ENCODE measurements at places on chromosomes 6 and 20.

DNA sequence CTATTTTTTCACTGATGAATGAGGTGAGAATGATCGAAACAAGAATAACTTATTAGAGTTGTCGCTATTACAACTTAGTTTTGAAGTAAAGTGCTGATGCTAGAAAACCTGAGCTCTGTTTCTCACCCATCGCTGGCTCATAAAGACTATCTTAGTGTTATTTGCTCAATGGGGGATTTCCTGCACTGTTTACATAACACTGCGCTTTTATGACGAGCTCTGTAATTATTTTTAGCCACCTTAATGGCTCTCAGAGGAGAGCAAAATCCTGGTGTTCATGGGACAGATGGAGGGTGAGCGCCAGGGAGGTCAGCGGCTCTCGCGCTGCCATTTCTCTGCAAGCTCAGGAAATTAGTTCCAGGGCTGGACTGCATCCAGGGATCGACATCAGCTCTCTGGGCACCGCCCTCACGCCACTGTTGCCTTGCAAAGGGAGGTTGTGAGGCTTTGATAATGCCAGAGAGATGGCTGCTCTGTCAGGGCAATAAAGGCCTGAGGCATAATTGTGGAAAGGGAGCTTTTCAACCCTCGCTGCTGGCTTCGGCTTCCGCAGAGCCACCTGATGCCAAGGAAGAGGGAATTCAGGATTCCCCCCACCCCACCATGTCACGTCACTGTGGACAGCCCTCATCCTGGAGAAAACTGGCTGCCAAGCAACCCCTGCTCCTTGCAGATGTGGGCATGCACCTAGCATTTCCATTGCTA, 72.0 kb downstream of the DACT2 start:
- no peak overlapping the region for H3K4me3 ChIP-seq
- H3K36me3 ChIP-seq, result no peaks in the 10 kb centered on the region
- no peak for DNase-seq
- peaks cover 3% of the 10 kb centered on the region for H3K27me3 ChIP-seq

DNA sequence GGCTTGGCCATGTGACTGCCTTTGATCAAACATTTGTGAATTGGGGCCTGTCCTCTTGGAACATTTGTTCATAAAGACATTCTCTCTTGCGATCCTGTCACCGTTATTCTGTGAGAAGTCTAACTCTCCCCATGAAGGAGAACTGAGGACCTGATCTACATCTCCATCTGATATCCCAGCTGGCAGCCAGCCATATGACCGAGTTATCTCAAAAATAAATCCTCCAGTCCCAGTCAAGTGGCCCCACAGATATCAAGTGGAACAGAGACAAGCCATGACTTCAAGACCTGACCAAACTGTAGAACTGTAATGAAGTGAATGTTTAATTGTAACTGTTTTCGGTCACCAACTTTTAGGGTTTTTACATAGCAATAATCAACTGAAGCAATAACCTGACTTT, 25.7 kb downstream of the SNX3 start:
- no peaks in the 10 kb centered on the region for H3K27me3 ChIP-seq
- H3K36me3 ChIP-seq, result no peaks in the 10 kb centered on the region
- H3K27ac ChIP-seq, result no peak overlapping the region
- H3K4me1 ChIP-seq, result peaks cover 16% of the 10 kb centered on the region

DNA sequence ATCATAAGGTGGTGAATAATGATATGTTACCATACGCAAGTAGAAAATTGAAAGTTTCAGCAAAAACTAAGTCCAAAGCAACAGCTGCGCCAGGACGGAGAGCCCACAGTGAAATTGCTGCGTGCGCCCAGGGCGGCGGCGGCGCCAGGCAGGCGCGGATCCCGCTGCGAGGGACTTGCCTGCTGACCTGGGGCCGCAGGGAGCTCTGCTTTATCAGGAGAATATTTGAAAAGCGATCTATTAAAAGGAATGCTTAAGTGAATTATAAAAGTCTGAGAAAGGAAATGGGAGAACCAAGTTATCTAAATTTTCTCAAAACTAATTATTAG, 85.4 kb downstream of the THBS2 start:
- no peak overlapping the region for H3K27ac ChIP-seq
- no peak overlapping the region for H3K4me3 ChIP-seq
- no peaks in the 10 kb centered on the region for H3K36me3 ChIP-seq
- no peaks in the 10 kb centered on the region for H3K27me3 ChIP-seq
- no peak for DNase-seq

- peaks cover 25% of the 10 kb centered on the region for H3K27me3 ChIP-seq
- H3K4me1 ChIP-seq, result peaks cover 3% of the 10 kb centered on the region
- no peak for DNase-seq
- H3K36me3 ChIP-seq, result no peaks in the 10 kb centered on the region
- H3K4me3 ChIP-seq, result no peak overlapping the region
- no peak overlapping the region for H3K27ac ChIP-seq
Observed at GRCh38 chr20:57753332-57754164, 43.7 kb upstream of the PMEPA1 start.

DNA sequence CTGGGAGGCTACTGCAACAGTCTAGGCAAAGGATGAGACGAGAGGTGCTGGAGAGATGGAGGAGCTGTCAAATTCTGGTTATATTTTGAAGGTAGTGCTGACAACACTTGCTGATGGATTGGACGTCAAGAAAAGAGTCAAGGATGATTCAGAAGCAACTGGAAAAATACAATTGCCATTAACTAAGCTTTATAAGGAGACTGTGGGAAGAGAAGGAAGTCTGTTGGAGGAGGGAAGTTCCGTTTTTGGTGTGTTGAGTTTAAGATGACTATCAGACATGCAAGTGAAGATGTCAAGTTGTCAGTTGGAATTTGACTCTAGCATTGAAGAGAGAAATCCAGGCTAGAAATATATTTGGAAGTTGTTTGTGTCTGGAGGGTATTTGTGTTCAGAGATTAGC, 358.1 kb downstream of the RNGTT start:
- no peaks in the 10 kb centered on the region for H3K27me3 ChIP-seq
- H3K27ac ChIP-seq, result no peak overlapping the region
- no peak overlapping the region for H3K4me3 ChIP-seq
- peaks cover 5% of the 10 kb centered on the region for H3K36me3 ChIP-seq
- DNase-seq, result no peak

DNA sequence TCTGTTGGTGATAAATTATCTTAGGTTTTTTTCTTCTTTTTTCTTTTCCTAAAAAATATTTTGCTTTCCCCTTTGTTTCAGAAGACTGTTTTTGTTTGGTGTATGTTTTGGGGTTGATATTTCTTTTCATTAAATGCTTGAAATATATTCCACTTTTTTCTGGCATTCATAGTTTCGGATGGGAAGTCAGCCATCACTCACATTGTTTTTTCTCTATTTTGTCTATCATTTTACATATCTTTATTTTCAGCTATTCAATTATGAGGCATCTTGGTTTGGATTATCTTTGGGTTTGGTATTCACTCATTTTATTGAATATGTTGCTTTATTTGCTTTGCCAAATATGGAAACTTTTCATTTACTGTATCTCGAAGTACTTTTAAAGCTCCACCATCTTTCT, 600.5 kb upstream of the EYS start:
- no peaks in the 10 kb centered on the region for H3K27me3 ChIP-seq
- H3K27ac ChIP-seq, result no peak overlapping the region
- no peak overlapping the region for H3K4me3 ChIP-seq
- no peaks in the 10 kb centered on the region for H3K4me1 ChIP-seq
- no peak for DNase-seq
- peaks cover 24% of the 10 kb centered on the region for H3K36me3 ChIP-seq

GRCh38 chr6:161437851-161438250, 164.0 kb upstream of the AGPAT4 start:
- H3K27ac ChIP-seq, result no peak overlapping the region
- peaks cover 6% of the 10 kb centered on the region for H3K4me1 ChIP-seq
- peaks cover 9% of the 10 kb centered on the region for H3K27me3 ChIP-seq
- no peak overlapping the region for H3K4me3 ChIP-seq
- DNase-seq, result no peak

- no peaks in the 10 kb centered on the region for H3K36me3 ChIP-seq
- DNase-seq, result no peak
- peaks cover 40% of the 10 kb centered on the region for H3K27me3 ChIP-seq
- no peaks in the 10 kb centered on the region for H3K4me1 ChIP-seq
- H3K4me3 ChIP-seq, result no peak overlapping the region
- no peak overlapping the region for H3K27ac ChIP-seq
Observed at GRCh38 chr20:728256-728944, 39.9 kb downstream of the SLC52A3 start.

GRCh38 chr6:166484863-166485262, 101.6 kb downstream of the RAMACL start:
- no peak overlapping the region for H3K4me3 ChIP-seq
- H3K27ac ChIP-seq, result no peak overlapping the region
- no peak for DNase-seq
- H3K4me1 ChIP-seq, result peaks cover 14% of the 10 kb centered on the region
- H3K27me3 ChIP-seq, result peaks cover under 1% of the 10 kb centered on the region
- H3K36me3 ChIP-seq, result peaks cover 10% of the 10 kb centered on the region
